ENCODE measurements at places on chromosomes 5 and 9. TPM values are rescaled to one million over a fixed set of nuclear protein-coding genes. Genes with fewer than 3 reads are reported as not detected.

The IER5L gene
- total RNA-seq = 46.9 TPM

The TMEM252 gene
- 111 TPM for total RNA-seq

The ZNF483 gene
- 14.5 TPM for total RNA-seq

The AIF1L gene
- 397 TPM for total RNA-seq

The ANKRD31 gene
- total RNA-seq = 0.38 TPM

The MED27 gene
- 15.9 TPM for total RNA-seq

The FOXD4L5 gene
- total RNA-seq = 0.09 TPM

The CDC20B gene
- not detected for total RNA-seq

The DMRT3 gene
- not detected for total RNA-seq

The MOCS2 gene
- 52.2 TPM for total RNA-seq

The SRD5A1 gene
- total RNA-seq = 13.1 TPM

The TLR4 gene
- 33.4 TPM for total RNA-seq

The CSF1R gene
- 55.8 TPM for total RNA-seq

The DRD1 gene
- 0.25 TPM for total RNA-seq

The IL13 gene
- not detected for total RNA-seq

The SHB gene
- total RNA-seq = 39.8 TPM

The BTNL3 gene
- total RNA-seq = not detected

The WWC1 gene
- 174 TPM for total RNA-seq

The IL5 gene
- total RNA-seq = not detected

The RNF208 gene
- total RNA-seq = 7.0 TPM

The EGFLAM gene
- 5.1 TPM for total RNA-seq

The GPR151 gene
- total RNA-seq = not detected

Data from kidney (tissue), 22 donors.